Urinary bladder (tissue), 4 donors: ENCODE measurements at places on chromosomes 2 and 18. TPM values are rescaled to one million over a fixed set of nuclear protein-coding genes. Genes with fewer than 3 reads are reported as not detected.

Gene GALNT14
- 2.9 TPM for total RNA-seq

Gene CPS1
- total RNA-seq: 1.3 TPM

Gene MC5R
- total RNA-seq: not detected

Gene SERPINB10
- 0.21 TPM for total RNA-seq

Gene PSME4
- total RNA-seq: 100 TPM

Gene ANKRD30B
- total RNA-seq: not detected

Gene KCNG2
- total RNA-seq: 0.21 TPM

Gene RBM44
- total RNA-seq: 2.4 TPM

Gene ATP6V1B1
- total RNA-seq: 0.63 TPM

Gene RNF25
- total RNA-seq: 20.6 TPM

Gene RGPD3
- 1.6 TPM for total RNA-seq

Gene CNTNAP5
- total RNA-seq: 1.8 TPM

Gene KIF1A
- 5.2 TPM for total RNA-seq
